ENCODE measurements at places on chromosomes 3 and 15. TPM values are rescaled to one million over a fixed set of nuclear protein-coding genes. Genes with fewer than 3 reads are reported as not detected.

GRCh38 chr3:46187341-46187700, 20.8 kb downstream of the CCR1 start:
- no peak for DNase-seq

- no peak for DNase-seq
These were observed 49.0 kb downstream of the B3GNT5 start for GRCh38 chr3:183301937-183302580.

Gene C3orf38
- total RNA-seq, result 12.9 TPM

Gene SH3GL3
- total RNA-seq, result not detected

Gene CYP8B1
- total RNA-seq, result not detected

Gene PLCB2
- 4.2 TPM for total RNA-seq

Gene GMNC
- total RNA-seq, result 0.23 TPM

Measured in heart left ventricle (tissue), 16 donors.